Activated CD4-positive, alpha-beta T cell treated with anti-CD3 and anti-CD28 coated beads, Interleukin-2, amount 50 U/mL, for 48 hours (primary cell): ENCODE measurements at places on chromosomes 16 and 17.

GRCh38 chr17:50922721-50923405 is 56.7 kb upstream of the TOB1 start:
- no peak for DNase-seq

GRCh38 chr17:56819431-56820145 is 14.1 kb downstream of the C17orf67 start:
- DNase-seq, result peak; percentile 83

DNA sequence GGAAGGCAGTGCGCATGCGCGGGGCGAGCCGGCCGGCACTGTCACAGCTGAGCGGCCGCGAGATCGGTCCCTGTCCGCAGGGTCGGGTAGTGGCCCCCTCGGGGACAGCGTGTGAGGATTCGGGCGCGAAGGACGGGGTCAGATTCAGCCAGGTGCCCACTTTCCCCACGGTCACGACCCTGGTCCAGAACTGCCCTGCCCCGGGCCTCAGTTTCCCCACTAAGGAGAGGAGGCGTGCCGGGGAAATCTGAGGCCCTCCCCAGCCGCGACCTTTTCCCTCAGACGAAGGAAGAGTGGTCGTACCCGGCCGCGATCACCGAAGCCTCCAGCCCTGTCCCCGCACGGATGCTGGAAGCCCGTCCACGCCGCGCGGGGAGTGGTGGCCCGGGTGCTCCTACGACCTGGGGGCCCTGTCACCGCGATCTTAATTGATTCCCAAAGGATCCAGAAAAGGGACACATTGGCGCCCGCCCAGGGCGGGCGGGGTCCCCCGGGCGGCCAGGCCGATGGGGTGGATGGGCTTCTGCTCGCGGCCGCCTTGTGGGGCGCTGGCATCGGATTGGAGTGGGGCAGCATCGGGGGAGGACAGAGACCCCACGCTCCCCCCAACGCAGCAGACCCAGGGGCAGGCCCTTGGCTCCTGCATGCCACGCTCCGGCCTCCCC is 57.7 kb downstream of the SRL start:
- DNase-seq, result no peak

DNA sequence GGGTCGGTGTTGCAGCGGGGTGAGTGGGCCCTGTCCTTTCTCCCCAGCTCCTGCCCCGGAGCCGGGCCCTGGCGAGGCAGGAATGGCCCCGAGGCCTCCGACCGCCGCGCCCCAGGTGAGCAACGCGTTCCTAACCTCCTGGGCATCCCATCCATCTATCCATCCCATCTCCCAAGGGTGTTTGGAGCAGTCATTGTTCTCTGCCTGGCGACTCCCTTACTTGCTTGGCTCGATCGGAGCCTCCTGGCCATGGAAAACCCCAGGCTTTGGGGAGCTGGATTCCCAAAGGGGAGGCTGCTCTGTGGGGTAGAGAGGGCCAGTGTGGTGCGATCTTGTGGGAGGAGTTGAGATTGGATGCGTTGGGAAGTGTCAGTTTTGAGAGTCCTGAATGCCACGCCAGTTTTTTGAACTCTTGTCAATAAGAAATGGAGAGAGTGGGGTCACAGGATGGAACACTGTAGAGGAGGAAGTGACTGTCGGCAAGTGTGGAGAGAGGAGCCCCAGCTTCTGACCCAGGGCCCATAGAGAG is 684 bp downstream of the ZFP90 start:
- peak; percentile 29 for DNase-seq

DNA sequence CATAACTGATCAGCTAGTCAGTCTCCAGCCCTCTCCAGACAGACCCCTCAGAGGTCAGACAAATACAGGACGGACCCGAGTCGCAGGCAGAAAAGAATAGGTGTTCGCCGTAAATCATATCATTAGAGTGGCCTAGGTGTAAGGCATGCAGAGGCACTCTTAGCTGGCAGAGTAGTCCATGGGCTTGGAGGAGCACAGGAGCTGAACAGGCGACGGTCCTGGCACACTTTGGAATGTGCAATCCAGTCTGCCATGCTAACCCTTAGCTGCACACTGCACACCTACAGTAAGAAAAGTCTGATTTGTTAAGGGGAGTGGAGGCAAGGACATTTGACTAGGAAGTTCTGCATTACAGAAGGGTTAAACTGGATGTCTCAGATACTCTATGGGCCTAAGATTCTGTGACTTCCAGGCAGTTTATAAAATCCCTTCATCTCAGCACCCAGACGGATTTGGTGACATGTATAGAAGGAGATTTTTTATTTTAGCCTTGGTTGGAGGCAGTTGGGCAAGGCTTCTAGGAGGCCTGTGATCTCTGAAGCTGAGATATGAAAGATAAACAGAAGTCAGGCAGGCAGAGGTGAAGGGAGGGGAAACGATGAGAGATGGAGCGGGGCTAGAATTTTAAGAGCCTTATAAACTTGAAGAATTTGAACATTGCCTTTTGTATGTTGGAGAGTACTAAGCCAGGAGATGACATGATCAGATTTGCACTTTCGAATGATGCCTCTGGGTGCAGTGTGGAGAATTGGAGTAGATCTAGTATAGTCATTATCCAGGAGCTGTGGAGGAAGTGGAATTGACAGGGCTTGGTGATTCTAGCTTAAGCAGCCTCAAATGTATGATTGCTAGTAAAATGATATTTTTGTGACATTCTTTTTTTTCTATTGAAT is 34.6 kb upstream of the SLC5A11 start:
- no peak for DNase-seq

DNA sequence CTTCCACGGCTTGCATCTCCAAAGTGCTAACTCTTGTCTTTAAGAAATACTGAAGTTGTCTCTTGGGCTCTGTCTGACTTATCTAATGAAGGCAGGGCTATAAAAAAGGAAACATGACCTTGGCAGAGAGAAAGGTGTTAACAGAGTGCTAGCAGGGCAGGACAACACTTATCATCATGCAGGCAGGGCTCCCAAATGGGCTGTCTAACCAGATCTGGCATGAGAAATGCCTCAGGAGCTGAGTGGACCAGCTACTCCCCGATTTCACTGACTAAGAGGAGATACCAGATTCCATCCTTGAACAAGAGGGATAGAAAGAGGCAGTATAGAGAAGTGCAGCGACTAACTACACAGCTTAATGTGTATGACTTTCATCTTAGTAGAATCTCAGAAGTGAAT is 32.6 kb downstream of the PMP22 start:
- no peak for DNase-seq

- no peak for DNase-seq
Observed at GRCh38 chr17:43839670-43840108, 6.7 kb upstream of the MPP3 start.

DNA sequence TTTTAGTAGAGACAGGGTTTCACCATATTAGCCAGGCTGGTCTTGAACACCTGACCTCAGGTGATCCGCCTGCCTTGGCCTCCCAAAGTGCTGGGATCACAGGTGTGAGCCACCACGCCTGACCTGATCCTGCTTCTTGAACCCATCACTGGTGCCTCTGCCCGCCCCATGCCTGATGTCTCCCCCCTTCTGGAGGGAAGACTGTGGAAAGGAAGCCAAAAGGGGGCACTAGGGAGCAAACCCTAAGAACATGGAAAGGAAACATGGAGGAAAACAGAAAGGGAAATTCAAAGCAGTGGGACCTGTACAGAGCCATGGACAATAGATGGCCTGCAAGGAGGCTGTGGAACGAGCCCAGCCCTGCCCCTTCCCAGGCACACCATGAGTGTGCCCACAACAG is 31.1 kb upstream of the FASN start:
- no peak for DNase-seq

DNA sequence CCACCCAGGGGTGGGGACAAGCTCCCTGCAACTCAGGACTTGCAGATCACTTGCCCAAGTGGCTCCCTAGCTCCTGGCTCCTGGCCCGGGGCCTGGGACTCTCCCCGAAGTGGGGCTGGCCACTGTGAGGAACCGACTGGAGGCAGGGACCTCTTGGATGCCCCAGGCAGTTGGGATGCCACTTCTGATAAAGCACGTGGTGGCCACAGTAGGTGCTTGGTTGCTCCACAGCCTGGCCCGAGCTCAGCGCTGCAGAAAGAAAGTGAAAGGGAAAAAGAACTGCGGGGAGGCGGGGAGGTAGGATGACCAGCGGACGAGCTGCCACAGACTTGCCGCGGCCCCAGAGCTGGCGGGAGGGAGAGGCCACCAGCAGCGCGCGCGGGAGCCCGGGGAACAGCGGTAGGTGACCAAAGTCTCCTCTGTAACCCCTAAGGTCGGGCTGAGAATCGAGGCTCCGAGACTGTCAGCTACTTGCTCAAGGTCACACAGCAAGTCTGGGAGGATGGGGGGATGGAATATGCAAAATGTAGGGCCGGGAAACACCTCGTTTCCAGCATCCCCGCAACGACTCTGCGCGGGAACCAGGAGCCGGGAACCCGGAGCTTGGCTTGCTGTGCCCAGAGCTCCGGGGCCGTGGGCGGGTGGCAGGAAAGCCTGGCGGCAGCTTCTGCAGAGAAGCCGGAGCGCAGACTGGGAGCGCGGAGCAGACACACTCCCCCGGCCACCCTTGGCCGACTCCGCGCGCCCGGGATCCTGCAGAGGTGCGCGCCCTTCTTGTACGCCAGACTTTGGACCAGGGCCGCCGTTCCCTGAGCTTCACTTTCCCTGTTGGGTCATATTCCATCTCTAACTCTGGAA is 1.9 kb downstream of the CIITA start:
- DNase-seq, result peak; percentile 34

DNA sequence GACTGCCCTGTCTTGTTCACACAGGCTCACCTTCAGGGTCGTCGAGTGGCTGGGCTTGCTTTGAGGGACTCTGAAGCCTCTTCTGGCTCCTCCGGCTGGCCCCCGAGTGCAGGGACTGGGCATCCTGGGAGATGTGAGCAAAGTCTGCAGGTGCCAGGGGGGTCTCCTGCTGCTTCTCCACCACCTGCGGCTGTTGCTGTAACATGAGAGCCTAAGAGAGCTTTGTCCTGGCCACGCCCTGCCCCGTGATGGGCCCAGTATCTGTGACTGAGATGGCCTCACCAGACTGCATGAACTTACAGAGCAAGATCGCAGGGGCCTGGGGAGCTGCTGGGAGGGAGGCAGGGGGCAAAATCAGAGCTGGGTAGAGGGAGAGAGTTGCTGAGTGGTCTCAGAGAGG is 12.5 kb downstream of the ERN2 start:
- DNase-seq, result no peak
